IMR-90 (cell line): ENCODE measurements at places on chromosomes 6 and 20. TPM values are rescaled to one million over a fixed set of nuclear protein-coding genes. Genes with fewer than 3 reads are reported as not detected.
A peak's percentile ranks its signal among the peaks of the same experiment; 100 is the strongest.

Gene VSX1
- not detected in 2 replicates for polyA plus RNA-seq

Gene SNAP91
- not detected in 2 replicates for polyA plus RNA-seq

Gene GRM1
- not detected in 2 replicates for polyA plus RNA-seq

Gene OR2W1
- not detected in 2 replicates for polyA plus RNA-seq

GRCh38 chr6:71582820-71583219 is 294.2 kb downstream of the OGFRL1 start:
- DNase-seq: no peak

GRCh38 chr6:158040051-158040803 is 58.6 kb downstream of the SYNJ2 start:
- DNase-seq: peak; percentile 100

DNA sequence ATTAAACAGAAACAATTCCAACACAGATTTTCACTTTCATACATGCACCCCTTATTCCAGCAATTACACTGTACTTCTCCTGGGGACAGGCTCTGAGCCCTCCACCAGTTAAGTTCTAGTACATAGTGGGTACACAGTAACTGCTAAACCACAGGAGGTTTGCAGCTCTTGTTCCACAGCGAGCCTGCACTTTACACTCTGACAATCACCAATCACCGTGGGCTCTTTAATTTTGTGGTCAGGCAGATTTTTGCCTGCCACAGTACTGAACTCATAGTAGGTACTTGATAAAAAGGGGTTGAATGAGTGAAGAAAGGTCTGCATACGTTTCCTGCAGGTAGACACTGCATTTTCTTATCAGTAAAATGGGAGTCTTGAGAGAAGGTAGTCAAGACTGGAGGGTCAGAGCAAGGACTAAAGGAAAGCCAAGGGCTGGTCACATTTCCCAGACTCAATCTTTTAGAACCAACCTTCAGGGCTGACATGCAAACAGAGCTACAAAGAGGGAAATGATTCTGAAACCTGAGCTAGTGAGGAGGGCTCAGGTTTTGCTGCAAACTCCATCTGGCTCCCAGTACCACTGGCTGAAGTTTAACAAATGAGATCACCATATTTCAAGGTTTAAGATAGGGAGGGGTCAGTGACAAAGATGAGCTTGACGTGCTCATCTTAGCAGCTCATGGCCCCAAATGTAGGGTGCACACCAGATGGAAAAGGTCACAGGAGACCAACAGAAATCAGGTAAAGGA is 404.6 kb downstream of the BTBD9 start:
- no peak for DNase-seq

DNA sequence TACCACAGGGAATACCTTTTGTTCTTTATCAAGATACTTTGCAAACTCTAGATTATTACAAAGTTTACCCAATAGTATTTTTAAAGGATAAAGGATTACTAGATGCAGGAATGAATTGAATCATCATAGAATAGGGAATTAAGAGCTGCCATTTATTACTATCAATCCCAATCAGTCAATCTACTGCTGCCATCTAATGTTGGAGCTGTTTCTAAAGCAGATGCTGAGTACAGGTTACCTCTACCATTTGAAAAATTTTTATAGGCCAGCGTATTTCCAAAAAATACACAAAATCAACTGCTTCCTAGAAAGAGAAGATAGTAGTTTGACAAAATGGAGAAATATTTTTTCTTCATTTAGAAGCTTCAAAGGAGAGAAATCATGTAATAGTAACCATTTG is 520.4 kb downstream of the ADGRB3 start:
- no peak for DNase-seq
